Naive thymus-derived CD4-positive, alpha-beta T cell (primary cell): ENCODE measurements at places on chromosomes 5 and 9.

- no peak for DNase-seq
These were observed 243.8 kb upstream of the WWC1 start for GRCh38 chr5:168047669-168048111.

- DNase-seq: no peak
These were observed 52.0 kb downstream of the CEMIP2 start for GRCh38 chr9:71716138-71716909.

DNA sequence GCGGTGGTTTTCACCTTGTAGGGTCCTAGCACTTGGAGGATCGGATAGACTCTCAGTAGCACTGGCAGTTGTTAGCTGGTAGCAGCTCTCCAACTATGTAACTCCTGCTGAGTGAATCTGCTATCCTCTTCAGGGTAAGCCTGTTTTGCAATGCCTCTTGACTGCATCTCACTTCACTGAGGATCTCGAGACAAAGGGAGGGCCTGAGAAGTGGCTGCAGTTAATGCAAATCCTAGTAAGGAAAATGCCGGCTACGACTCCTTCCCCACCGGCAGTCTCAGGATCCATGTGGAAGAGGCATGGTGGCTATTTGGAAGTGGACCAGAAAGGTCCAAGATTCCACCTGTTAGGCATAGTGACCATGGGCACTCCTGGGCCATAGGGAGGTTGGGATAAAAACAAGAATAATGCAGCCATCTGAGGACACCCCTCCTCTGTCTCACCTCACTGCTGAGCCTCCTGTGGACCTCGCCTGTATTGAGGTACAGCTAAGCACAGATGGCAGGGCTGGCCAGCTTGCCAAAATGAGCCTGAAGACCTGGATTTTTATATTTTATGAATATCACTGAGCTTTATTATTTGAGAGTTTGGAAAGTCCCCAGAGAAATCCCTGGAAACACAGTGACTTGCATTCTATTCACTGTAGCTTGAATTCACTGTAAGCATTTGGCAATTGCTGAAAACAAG, 146.0 kb downstream of the LIFR start:
- DNase-seq: no peak

DNA sequence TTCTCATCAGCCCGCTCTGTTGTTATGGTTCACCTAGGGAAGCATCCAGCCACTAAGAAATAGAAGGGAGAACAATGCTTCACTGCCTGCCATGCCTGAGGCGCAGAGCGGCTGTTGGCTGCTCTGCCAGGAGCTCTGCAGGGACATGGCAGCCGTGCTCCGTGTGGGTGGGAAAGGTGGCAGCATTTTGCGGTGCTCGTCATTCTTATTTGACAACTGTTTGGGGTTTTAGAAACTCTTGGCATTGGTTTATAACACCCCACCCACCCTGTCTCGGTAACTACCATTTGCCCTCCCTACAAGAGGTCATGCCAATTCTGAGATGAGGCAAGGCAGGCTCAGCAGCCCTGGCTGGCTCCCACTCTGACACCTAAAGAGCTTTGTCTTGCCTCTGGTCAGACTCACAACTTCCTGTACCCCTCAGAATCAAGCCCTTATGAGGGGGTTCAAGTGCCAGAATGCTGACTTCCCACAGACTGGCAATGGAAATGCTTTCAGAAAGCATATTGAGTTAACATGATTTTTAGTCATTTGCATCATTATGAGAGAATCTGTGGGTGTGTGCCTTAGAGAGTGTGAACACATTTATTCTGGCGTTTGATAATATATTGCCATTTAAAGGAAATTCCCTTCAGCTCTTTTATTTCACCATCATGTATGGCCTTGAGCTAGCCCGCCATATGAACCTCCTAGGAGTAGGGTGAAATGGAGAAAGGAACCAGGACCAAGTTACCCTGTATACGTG, 288.0 kb upstream of the ANKRD55 start:
- DNase-seq: no peak

GRCh38 chr5:72752909-72753308, 63.6 kb upstream of the TNPO1 start:
- no peak for DNase-seq

DNA sequence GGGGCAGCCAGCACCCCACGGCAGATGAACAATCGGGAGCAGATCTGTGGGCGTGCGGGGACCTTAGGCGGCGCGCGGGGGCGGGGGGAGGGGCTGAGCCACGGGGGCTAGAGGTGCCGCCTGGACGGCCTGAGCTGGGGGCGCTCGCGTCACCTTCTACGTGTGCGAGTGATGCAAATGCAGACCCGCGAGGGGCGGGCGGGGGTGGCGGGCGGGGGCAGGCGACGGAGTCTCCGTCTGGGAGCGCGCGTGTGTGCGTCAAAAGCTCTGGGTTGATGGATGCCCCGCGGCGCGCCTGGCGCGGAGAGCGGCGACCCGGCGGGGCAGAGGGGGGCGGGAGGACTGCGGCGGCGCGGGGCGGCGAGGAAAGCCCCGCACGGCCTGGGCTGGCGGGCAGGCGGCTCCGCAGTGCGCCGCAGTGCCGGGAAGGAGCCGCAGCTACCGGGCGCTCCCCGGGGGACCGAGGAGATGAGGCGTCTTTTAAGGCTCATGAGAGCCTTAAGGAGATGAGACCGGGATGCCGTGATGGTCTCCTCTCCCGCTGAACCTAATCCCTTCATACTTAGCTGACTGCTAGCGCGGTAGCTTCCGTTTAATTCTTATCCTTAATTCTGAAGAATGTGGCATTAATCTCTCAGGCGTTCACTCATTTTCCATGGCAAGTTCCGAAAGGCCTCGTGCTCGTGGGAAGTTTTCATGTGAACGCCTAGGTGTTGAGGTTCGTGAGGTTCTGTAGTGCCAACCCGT, 1.5 kb downstream of the SV2C start:
- DNase-seq: no peak

DNA sequence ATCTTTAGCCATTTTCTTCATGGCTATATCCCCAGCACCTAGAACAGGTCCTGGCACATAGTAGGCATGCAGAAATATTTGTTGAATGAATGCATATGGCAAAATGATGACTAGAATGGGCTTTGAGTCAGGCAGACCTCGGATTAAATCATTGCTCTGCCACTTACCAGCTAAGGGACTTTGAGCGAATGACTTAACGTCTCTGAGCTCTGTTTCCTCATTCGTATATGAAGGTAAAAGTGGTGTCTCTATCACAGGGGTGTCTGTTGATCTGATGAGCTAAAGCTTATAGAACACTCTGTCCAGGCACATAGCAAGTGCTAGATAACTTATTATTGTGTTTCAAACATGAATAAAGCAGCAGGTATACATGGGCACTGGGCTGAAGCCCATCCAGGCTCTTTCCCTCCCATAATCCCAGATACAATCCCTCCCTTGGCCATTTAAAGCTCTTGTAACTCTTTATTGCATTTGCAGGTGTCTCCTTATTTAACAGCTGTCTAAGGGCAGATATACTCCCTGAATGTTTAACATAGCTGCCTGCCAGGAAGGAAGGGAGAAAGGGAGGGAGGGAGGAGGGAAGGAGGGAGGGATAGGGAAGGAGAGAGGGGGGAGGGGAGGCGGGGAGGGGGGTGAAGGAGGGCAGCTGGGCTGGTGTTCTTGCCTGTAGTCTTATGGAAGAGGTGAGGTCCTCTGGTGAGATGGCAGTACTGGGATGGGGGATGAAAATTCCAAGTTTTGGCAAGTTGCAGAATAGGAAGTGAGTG, 23.2 kb upstream of the STXBP1 start:
- no peak for DNase-seq

DNA sequence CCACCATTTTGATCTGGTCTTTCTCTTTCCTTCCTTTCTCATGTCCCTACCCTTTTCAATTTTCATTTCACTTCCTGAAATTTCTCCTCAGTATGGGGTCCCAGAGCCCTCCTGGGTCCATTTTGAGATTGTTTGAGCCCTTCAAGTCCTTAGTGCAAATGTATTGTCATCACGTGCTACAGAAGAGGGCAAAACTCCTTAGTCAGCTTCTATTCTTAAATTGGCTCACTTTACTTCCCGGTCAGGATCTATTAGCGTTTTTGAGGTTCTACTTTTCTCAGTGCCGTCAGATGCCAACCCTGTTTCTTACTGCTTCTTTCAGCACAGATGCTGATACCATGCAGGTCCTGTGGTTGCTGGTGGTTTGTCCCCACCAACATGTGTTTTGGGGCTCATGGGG, 5.9 kb downstream of the ATG12 start:
- DNase-seq: no peak

DNA sequence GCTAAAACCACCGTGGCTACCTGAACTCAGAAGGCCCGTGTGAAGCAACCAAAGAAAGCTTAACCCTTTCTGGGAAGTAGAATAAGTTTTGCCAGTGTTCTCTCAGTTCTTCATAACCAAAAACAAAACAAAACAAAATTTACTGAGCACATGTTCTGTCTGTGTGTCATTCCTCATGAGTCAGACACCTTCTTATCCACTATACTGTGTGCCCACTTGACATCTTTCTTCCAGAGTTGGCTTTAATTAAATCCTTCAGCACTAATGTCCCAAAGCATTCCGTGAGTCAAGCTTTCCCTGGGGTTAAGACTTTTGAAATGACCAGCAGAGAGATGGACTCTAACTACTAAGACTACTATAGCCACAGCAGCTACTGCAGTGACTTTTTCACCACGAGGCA, 61.3 kb downstream of the GLIS3 start:
- DNase-seq: no peak

DNA sequence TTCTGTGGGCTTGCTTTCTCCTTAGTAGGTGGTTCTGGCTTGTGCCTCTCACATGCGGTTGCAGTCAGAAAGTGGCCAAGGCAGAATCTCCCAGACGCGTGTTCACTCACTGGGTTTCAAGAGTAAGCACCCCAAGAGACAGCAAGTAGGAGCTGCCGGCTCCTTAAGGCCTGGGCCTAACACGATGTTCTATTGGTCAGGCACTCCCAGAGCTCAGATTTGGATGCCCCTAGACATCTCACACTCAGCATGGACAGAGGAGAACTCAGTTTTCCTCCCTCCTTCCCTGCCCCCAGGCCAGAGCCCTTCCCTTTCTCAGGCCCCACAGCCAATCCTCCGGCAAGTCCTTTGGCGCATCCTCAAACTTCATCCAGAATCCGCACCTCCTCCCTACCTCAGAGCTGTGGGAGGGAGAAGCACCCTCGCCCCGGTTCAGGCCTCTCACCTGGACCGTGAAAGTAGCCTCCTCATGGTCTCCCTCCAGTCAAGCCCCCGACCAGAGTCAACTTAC, 6.5 kb upstream of the CARD19 start:
- DNase-seq: no peak

- no peak for DNase-seq
These were observed 18.1 kb downstream of the PRKACG start for GRCh38 chr9:68995776-68996175.

DNA sequence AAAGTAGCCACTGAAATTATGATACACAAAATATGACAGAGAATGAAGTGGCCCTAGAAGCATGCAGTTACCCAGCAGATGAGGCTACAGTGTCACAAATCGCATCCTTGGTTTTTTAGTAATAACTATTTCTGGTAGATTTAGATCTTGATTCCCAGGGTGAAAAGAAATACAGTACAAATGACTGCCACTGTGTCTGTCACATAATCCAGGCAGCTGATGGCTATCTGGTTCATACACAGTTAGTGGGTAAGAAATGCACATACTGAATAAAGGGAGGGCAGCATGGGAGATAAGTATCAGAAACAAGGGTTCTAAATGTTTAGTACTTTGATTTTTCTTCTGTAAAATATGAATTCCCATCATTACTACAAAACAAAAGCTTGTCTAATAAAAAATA, 41.5 kb downstream of the POC5 start:
- DNase-seq: no peak

DNA sequence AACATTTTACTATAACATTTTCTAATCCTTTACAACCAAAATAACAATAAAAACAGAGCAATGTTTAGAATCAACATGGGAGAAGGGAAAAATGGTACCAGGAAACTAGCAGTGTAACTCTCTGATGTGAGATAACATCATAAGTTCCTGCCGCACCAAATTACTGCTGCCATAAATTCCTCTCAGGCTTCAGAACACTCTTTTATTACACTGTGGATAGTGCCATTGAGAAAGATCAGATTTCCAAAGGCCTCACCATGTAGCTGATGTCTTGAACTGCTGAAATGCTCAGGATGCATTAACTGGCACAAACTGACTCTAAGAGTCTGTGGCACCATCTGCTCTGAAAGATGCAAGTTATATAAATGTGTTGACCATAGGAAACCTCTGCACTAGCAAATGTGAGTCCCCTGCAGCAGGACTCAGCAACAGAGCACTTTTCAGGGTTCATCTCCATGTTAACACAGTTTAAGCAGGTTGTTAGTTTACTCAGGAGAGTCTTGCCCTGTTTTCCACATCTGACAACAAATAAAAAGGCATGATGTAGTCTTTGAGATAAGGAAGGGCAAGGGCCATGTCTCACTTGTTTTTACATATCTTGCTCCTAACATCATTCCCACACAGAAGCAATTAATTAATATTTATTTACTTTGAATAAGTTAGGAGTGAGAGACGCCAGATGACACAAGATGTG, 218.1 kb downstream of the CETN3 start:
- no peak for DNase-seq

GRCh38 chr9:113979343-113980127, 98.6 kb downstream of the AMBP start:
- no peak for DNase-seq

DNA sequence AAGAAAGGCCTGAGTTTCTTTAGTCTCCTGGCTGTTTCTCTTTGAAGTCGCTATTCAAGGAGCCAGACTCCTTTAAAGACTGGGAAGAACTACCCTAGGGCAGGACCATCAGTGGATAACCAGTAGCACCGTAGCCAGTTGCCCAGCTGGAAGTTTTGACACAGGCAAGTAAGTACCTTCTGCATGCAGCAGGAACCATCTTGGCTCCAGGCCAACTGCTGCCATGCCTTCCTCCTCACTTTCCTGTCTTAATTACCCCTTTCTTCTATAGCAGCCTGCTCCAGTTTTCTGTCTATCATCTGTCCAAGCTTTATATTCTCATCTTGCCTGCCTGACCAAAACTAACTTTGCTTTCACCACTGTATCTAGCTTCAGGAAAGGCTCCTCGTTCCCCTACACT, 149.7 kb upstream of the SV2C start:
- no peak for DNase-seq

DNA sequence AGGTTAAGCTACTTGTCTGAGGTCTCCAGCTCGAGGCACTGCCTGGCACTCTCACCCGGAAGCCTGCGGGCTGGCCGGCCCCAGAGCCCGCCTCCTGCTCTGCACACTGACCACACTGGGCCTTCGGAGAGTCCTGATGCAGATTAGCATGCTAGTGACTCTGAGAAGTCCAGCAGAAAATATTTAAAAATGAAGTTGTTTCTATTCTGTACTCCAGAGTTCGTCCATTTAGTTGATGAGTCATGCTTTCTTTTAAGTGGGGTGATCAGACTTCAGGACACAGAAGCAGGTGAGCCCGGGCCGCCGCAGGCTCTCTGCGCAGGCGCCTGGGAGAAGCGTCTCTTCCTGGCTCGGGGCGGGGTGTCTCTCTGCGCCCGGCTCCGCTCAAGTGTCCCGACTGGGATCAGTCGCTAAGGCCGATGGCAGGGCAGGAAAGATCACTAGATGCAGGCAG, 32.5 kb downstream of the FAM240B start:
- DNase-seq: no peak

DNA sequence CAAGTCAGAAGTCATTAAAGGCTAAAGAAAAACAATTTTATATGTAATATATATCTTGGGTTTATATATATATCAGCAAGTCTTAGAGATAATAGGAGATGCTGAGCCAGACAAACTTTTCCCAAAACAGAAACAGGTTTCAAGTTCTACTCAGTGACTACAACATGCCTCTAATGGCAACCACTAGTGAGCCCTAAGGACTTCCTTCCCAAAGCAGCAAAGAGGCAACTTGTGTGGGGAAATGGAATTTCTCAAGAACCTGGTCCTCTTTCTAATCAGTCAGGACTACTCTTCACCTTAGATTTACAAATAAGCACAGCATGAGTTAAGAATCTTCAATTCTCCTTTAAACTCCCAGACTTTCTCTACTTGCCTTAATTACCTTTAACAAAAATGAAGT, 17.6 kb downstream of the RNF38 start:
- DNase-seq: no peak
